ENCODE measurements at places on chromosomes 7 and 10. TPM values are rescaled to one million over a fixed set of nuclear protein-coding genes. Genes with fewer than 3 reads are reported as not detected.

GRCh38 chr10:3123571-3124411 is 48.8 kb downstream of the PITRM1 start:
- no peak for DNase-seq

DNA sequence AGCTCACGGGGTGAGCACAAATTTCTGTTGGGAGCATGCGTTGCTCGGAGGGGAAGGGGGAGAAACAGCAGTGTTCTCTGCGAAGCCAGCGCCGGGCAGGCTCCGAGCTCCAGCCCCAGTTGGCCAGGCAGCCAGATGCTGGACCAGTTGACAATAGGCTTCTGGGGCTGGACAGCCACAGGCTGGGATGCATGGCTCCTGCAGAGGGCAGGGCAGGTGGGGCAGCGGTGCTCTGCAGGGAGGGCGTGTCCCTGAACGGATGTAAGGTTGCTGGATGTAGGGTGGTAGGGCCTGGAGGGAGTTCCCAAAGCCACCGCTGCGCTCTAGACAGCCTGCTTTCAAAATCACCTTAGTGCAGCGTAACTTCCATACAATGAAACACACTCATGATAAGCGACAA is 574.9 kb downstream of the GLRX3 start:
- no peak for DNase-seq

DNA sequence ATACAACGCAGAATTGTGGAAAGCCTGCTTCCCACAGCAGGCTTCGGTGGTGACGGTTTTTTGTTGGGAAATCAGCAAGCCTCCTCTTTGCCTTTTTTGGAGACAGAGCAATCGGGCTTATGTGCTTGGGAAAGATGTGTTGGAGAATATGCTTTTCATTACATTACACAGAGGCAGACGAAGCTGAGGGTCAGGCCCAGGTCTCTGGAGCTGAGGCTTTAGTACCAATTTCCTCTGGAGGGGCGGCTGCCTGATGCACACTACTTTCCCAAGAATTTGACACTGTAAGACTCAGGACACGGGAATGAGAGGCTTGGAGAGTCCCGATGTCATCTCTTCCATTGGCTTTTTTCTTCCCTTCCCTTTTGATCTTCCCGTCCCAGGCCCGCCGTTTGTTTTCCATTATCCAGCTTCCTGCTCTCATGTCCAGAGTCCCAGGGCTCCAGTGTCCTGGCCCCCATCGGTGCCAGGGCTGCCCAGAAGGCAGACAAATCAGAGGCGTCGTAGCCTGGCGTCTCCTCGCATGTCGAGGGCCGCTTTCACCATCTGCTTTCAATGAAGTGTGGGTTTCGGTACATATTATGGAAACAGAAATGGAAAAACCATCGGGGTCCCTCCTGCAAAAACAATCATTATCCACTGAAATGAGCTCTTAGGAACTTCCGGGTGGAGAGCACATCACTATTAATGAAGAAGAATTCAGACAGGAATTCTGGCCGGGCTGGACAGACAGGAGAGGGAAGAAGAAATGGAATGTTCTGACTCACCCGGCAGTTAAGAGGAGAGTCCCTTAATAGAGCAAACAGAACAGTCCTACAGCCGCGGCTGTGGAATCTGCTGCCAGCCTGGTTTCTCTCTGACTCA is 123.0 kb upstream of the JCAD start:
- no peak for DNase-seq

- no peak for DNase-seq
These were observed 128.8 kb upstream of the DNAJB12 start for GRCh38 chr10:72483471-72483870.

DNA sequence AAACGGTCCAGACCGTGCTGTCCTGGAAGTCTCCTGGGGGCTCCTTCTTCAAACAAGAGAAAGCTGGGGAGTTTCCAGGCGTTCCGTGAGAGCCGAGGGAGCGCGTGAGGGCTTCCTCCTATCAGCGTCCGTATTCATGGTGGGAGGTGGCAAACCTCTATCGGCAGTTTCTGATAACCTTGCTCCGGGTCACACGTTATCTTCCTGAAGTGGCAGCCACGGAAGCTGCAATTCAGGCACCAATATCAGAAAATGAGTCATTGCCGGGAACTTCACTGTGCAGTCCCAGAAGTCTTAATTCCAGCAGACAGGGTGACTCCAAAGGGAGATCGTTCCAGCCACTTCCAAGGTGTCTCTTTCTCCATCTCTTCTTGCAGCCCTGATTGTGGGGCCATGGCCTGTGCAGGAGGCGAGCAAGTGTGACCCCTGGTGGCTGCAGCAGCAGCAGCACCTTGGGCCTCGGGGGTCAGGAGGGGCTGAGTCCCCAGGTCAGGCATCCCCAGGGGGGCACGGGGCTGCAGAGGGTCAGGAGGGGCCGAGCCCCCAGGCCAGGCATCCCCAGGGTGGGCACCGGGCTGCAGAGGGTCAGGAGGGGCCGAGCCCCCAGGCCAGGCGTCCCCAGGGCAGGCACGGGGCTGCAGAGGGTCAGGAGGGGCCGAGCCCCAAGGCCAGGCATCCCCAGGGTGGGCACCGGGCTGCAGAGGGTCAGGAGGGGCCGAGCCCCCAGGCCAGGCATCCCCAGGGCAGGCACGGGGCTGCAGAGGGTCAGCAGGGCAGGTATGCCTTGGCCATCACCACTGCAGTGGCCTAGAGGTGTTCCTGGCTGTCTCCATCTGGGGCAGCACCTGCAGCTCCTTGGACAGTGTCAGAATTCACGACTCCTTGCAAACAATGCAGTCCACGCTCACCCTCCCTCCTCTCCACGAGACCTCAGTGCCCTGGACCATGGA is 538.7 kb downstream of the DNAJB6 start:
- peak; percentile 68 for DNase-seq

GRCh38 chr10:24897326-24897926 is 55.0 kb downstream of the PRTFDC1 start:
- DNase-seq = no peak

- no peak for DNase-seq
These were observed 1.0 kb downstream of the SMNDC1 start for GRCh38 chr10:110303681-110304080.

DNA sequence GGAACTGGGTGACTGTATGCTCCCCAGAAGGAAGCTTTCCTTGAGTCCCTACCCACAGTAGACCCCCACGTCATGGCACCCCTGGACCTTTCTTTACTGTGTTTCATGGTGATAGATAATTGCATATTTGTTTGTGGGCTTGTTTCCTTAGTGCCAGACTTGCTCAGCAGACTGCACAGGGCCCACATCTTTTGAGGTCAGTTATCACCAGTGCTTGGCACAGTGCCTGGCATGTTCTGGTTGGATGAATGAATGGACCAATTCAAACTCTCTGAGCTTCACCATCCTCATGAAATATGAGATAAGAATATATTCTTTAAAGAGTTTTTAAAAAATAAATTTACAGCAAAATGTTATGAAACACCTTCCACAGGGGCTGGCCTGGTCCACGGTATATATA is 78.4 kb upstream of the EMX2 start:
- DNase-seq = no peak

- no peak for DNase-seq
These were observed 162.6 kb upstream of the CDCA7L start for GRCh38 chr7:22108151-22108845.

DNA sequence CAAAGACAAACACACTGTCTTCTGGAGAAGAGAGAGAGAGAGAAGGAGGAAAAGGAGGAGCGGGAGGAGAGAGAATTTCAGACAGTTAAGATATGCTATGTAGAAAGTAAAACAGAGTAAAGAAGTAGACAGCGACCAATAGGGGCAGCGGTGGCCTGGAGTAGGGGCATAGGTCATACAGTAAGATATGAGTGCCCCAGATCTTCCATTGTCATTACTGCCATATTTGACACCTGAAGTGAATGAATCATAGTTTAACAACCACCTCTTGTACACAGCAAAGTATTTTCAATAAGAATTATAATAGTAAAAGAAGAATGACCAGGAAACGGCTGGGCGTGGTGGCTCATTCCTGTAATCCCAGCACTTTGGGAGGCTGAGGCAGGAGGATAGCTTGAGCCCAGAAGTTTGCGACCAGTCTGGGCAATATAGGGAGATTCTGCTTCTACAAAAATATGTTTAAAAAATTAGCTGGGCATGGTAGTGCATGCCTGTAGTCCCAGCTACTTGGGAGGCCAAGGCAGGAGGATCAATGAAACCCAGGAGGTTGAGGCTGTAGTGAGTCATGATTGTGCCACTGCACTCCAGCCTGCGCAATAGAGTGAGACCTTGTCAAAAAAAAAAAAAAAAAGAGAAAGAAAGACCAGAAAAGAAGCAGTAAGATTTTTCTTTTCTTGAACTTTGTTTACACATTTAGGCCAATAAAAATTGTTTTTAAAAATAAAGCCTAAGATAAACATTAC is 77.0 kb upstream of the GPR158 start:
- DNase-seq = no peak

DNA sequence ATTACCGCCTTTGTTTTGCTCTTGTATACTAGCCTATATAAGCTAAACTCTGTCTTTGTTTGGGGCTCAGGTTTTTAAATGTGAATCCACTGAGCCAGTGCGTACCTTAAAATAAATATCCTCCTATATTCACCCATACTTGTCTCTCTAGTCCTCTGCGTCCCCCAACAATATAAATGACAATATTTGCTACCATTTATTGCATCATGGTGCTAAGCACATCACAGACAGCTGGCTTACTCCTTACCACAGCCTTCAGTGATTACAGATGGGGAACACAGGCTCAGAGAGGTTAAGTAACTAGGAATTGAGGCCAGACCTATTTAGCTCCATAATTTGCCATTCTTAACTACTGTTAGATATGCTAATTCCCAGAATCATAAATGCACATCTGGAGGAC is 3.4 kb upstream of the ADCK2 start:
- DNase-seq = no peak

- DNase-seq = no peak
These were observed 22.6 kb downstream of the CSGALNACT2 start for GRCh38 chr10:43160921-43161255.

VAX1 gene
- total RNA-seq = not detected

FAM171A1 gene
- total RNA-seq = 6.2 TPM

GDF10 gene
- 0.19 TPM for total RNA-seq

BPGM gene
- total RNA-seq = 27.7 TPM

All from activated T-cell treated with anti-CD3 and anti-CD28 coated beads, Interleukin-2, amount 50 U/mL, for 72 hours (primary cell).